Small intestine (tissue), 16 donors: ENCODE measurements at places on chromosomes 4 and X. TPM values are rescaled to one million over a fixed set of nuclear protein-coding genes. Genes with fewer than 3 reads are reported as not detected.

The TMEM47 gene
- 0.54 TPM for polyA plus RNA-seq

The NEIL3 gene
- polyA plus RNA-seq: not detected

The RTL3 gene
- polyA plus RNA-seq: 0.01 TPM

The MAOA gene
- polyA plus RNA-seq: 170 TPM

The ARHGEF38 gene
- 0.54 TPM for polyA plus RNA-seq

The FOXR2 gene
- not detected for polyA plus RNA-seq

The INPP4B gene
- polyA plus RNA-seq: 2.7 TPM

The ANK2 gene
- polyA plus RNA-seq: 3.2 TPM

The MAMLD1 gene
- 0.81 TPM for polyA plus RNA-seq

The ZRSR2 gene
- polyA plus RNA-seq: 9.4 TPM

The DCX gene
- polyA plus RNA-seq: 0.18 TPM

The LONRF3 gene
- polyA plus RNA-seq: 2.3 TPM

The BBS12 gene
- 1.3 TPM for polyA plus RNA-seq

The PSAPL1 gene
- polyA plus RNA-seq: not detected

The GLRA3 gene
- 0.04 TPM for polyA plus RNA-seq

The NLRP2B gene
- not detected for polyA plus RNA-seq

The ACOT9 gene
- polyA plus RNA-seq: 43.8 TPM

The LARP1B gene
- 18.4 TPM for polyA plus RNA-seq

The POF1B gene
- 45.4 TPM for polyA plus RNA-seq

The NEUROG2 gene
- not detected for polyA plus RNA-seq

The SMAD1 gene
- 14.1 TPM for polyA plus RNA-seq

The PRDM8 gene
- polyA plus RNA-seq: 0.27 TPM

The CSAG2 gene
- not detected for polyA plus RNA-seq

The UGT2B10 gene
- polyA plus RNA-seq: not detected

The GAB1 gene
- 6.3 TPM for polyA plus RNA-seq

The DCLK2 gene
- polyA plus RNA-seq: 1.9 TPM

The FDCSP gene
- 15.1 TPM for polyA plus RNA-seq

The OTUD4 gene
- 9.1 TPM for polyA plus RNA-seq

The USP27X gene
- 0.45 TPM for polyA plus RNA-seq

The POLN gene
- polyA plus RNA-seq: 0.89 TPM

The FGF13 gene
- polyA plus RNA-seq: 1.6 TPM

The SCRG1 gene
- 0.43 TPM for polyA plus RNA-seq

The CRMP1 gene
- 5.9 TPM for polyA plus RNA-seq

The KANTR gene
- 12.5 TPM for polyA plus RNA-seq

The TTC29 gene
- 0.16 TPM for polyA plus RNA-seq
